Endodermal cell (in vitro differentiated cells): ENCODE measurements at places on chromosomes 3 and 15. TPM values are rescaled to one million over a fixed set of nuclear protein-coding genes. Genes with fewer than 3 reads are reported as not detected.

EXD1 gene
- 0.26 TPM in 1 of 2 replicates, not detected in the other for total RNA-seq

TRAK1 gene
- 29.8 to 37.0 TPM (median 32.0 TPM) in 3 replicates for total RNA-seq

ARL14 gene
- not detected in 3 replicates for total RNA-seq

TRIM71 gene
- 99.1 to 162 TPM (median 154 TPM) in 3 replicates for total RNA-seq

DNA sequence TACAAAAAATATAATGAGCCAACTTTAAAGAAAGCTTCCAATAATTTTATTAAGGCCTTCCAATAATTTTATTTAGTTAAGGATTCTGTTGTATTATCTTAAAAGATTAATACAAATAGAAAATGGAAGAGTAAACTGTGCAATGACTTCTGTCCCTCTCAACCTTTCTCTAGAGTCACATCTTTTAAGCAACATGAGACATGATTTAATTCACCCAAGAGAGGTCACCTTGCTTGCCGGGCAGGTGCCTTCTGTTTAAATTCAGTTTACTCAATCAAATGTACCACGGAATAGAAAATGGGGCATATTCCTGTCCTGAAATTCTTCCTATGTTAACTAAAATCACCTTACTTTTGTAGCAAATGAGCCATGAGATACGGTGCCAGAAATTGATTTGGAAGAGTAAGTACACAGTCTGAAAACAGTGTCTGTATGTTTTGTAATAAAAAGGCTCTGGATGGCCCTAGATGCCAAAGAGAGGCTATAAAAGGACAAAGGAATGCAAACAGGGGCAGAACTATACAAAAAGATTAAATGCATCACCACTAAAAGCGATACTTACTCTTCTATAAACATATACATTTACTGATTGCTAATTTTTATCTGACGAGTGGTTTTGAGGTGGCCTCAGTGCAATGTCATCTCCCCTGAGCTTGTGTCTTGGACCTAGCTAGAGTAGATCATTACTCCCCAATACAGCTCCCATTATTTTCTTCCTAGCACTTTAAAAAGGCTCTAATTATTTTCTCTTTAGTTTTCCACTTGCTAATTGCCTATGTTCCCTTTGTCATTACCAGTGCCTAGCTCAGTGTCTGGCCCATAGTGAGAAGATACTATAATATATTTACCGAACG, 134.0 kb downstream of the FHIT start:
- no peak for DNase-seq
